ENCODE measurements at places on chromosomes 12 and 14. TPM values are rescaled to one million over a fixed set of nuclear protein-coding genes. Genes with fewer than 3 reads are reported as not detected.

DNA sequence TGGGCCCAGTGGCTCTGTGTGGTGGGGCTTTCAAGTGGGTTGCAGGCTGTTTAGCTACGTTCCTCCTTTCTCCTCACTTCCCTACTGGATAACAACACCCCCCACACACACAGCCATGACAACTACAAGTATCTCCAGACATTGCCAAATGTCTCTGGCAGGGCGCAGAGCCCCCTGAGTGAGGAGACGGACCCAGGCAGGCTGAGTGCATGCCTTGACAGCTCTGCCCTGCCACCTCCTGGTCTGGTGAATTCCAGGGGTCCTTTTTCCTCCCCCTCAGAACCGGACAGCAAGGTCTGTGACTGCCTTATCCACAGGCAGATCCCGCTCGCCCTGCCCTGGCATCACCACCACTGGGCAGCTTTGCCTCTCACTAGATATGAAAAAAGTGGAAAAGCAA lies 276.5 kb downstream of the TMEM132C start:
- H3K4me1 ChIP-seq: no peaks in the 10 kb centered on the region
- H3K27me3 ChIP-seq: no peaks in the 10 kb centered on the region
- DNase-seq: no peak
- no peak overlapping the region for H3K4me3 ChIP-seq

The SVOP gene
- total RNA-seq: 79.3 TPM

GRCh38 chr14:23727566-23728335 lies 91.6 kb downstream of the DHRS2 start:
- H3K36me3 ChIP-seq: peaks cover 12% of the 10 kb centered on the region
- no peak for DNase-seq
- peaks cover 5% of the 10 kb centered on the region for H3K27me3 ChIP-seq
- no peak overlapping the region for H3K4me3 ChIP-seq
- H3K27ac ChIP-seq: no peak overlapping the region

DNA sequence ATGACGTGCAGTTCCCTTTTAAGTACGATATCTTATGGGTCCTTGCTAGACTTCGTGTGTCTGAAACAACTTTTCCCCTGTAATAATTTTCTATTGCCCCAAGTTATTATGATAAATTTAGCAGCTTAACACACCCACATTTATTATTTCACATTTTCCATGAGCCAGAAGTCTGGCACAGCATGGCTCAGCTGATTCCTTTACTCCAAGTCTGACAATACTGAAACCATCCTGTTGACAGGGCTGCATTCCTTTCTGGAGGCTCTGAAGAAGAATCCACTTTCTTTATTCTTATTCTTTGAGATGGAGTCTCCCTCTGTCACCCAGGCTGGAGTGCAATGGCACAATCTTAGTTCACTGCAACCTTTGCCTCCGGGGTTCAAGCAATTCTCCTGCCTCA lies 80.9 kb downstream of the DENND5B start:
- no peak for DNase-seq
- no peak overlapping the region for H3K4me3 ChIP-seq
- H3K27ac ChIP-seq: no peak overlapping the region
- H3K36me3 ChIP-seq: no peaks in the 10 kb centered on the region
- no peaks in the 10 kb centered on the region for H3K4me1 ChIP-seq
- H3K27me3 ChIP-seq: peaks cover 4% of the 10 kb centered on the region

Measured in glutamatergic neuron (in vitro differentiated cells).